ENCODE measurements at places on chromosomes 12 and 14. TPM values are rescaled to one million over a fixed set of nuclear protein-coding genes. Genes with fewer than 3 reads are reported as not detected.

GRCh38 chr12:58159941-58160340 is 218.6 kb downstream of the ATP23 start:
- H3K36me3 ChIP-seq, result no peaks in the 10 kb centered on the region
- no peaks in the 10 kb centered on the region for H3K27me3 ChIP-seq
- no peak for DNase-seq
- H3K4me3 ChIP-seq, result no peak overlapping the region
- no peak overlapping the region for H3K27ac ChIP-seq

GRCh38 chr14:78638926-78639325 is 468.8 kb downstream of the NRXN3 start:
- no peaks in the 10 kb centered on the region for H3K4me1 ChIP-seq
- H3K4me3 ChIP-seq, result no peak overlapping the region
- no peak for DNase-seq

DNA sequence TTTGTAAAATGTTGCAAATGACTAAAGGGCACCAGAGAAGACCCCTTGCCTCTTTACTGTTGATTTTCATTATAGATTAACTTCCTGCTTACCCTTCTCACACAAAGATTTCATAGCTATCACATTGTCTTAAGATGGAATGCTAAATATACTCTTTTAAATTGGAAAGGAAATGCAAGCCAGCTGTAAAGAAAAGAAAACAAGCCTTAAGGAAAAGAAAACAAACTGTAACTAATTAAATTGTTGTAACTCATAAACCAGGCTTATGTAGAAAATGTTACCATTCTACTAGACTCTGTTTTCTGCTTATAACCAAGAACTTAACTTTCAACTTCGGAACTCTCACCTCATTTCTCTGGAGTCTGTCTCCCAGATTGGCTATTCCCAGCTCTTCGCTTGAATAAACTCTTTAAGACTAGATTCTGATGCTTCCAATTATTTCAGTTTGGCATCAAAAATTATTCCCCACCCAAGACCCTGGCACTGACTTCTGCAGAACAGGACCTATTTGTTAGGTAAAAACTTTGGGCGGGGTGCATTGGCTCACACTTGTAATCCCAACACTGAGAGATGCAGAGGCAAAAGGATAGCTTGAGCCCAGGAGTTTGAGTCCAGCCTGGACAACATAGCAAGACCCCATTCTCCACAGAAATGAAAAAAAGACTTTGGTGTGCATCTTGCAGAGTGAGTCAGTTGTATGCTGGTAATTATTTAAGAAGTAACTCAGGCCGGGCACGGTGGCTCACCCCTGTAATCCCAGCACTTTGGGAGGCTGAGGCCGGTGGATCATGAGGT is 36.6 kb upstream of the CIT start:
- no peaks in the 10 kb centered on the region for H3K4me1 ChIP-seq
- no peak for DNase-seq
- no peaks in the 10 kb centered on the region for H3K36me3 ChIP-seq
- H3K27me3 ChIP-seq, result peaks cover 9% of the 10 kb centered on the region
- no peak overlapping the region for H3K27ac ChIP-seq

- peaks cover 2% of the 10 kb centered on the region for H3K27me3 ChIP-seq
- peaks cover 6% of the 10 kb centered on the region for H3K4me1 ChIP-seq
- H3K27ac ChIP-seq, result no peak overlapping the region
- H3K36me3 ChIP-seq, result no peaks in the 10 kb centered on the region
Observed at GRCh38 chr14:100851946-100852620, 26.2 kb downstream of the MEG3 start.

- H3K36me3 ChIP-seq, result no peaks in the 10 kb centered on the region
- DNase-seq, result no peak
- no peak overlapping the region for H3K4me3 ChIP-seq
- no peak overlapping the region for H3K27ac ChIP-seq
- peaks cover 9% of the 10 kb centered on the region for H3K4me1 ChIP-seq
- H3K27me3 ChIP-seq, result no peaks in the 10 kb centered on the region
Observed at GRCh38 chr12:59408431-59408830, 187.4 kb upstream of the SLC16A7 start.

- H3K27ac ChIP-seq, result peak overlapping the region; percentile 10
- peaks cover 86% of the 10 kb centered on the region for H3K27me3 ChIP-seq
- H3K4me1 ChIP-seq, result peaks cover 15% of the 10 kb centered on the region
- DNase-seq, result peak; percentile 75
- no peaks in the 10 kb centered on the region for H3K36me3 ChIP-seq
Observed at GRCh38 chr12:27969624-27970400, 2.7 kb downstream of the PTHLH start.

GRCh38 chr14:23015618-23016017 is 5.7 kb upstream of the C14orf93 start:
- H3K4me1 ChIP-seq, result peaks cover 8% of the 10 kb centered on the region
- DNase-seq, result no peak
- peaks cover 2% of the 10 kb centered on the region for H3K36me3 ChIP-seq
- H3K27me3 ChIP-seq, result no peaks in the 10 kb centered on the region

Gene LGR5
- total RNA-seq, result not detected

Gene IFNG-AS1
- not detected for total RNA-seq

Gene OR6C2
- total RNA-seq, result not detected

Gene KCNC2
- not detected for total RNA-seq

Gene MEG3
- total RNA-seq, result not detected

Gene CCDC38
- not detected for total RNA-seq

Gene CINP
- 43.7 TPM for total RNA-seq

Gene CLEC7A
- not detected for total RNA-seq

Gene RAN
- total RNA-seq, result 2,040 TPM

Gene FSCB
- total RNA-seq, result not detected

All from activated CD4-positive, alpha-beta T cell treated with anti-CD3 and anti-CD28 coated beads, Interleukin-2, amount 10 ng/mL, durations not matched to agents 24 days and 14 days (primary cell).